Immature natural killer cell (primary cell): ENCODE measurements at places on chromosomes 16 and 17. TPM values are rescaled to one million over a fixed set of nuclear protein-coding genes. Genes with fewer than 3 reads are reported as not detected.
A peak's percentile ranks its signal among the peaks of the same experiment; 100 is the strongest.

Gene GLIS2
- not detected for polyA plus RNA-seq

GRCh38 chr16:59295993-59296736 lies 562.0 kb upstream of the GOT2 start:
- DNase-seq: no peak

DNA sequence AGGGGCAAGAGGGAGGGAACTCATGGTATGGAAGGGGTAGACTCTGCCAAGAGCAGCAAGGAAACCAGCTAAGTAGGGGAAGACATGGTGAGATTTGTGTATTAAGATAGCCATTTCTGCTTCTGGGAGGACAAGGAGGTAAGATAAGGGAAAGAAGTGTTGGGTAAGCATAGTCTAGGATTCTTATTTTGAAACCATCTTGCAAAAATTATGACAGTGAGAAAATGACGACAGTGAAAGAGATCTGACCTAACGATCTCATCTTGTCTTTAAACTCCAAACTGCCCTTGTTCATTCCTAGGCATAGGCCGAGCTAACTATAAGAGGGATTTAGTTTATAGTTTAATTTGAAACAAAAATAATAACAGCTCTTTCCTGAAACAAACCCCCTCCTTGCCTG lies 5.6 kb upstream of the RBL2 start:
- no peak for DNase-seq

DNA sequence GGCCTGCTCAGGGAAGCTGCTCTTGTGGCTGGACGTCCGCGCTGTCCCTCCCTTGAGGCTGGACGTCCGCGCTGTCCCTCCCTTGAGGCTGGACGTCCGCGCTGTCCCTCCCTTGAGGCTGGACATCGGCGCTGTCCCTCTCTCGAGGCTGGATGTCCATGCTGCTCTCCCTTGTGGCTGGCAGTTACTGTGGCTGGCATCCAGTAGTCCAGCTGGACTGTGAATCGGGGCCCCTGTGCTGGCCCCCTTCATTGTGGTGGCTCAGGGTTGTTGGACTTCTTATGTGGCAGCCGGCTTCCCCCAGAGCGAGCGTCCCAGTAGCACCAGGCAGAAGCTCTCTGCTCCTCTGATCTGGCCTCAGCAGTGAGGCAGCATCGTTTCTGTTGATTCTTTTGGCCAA lies 141.5 kb downstream of the IRF8 start:
- DNase-seq: no peak

- DNase-seq: peak; percentile 84
Measured at GRCh38 chr17:50547035-50547735, at the start of gene SPATA20. Gene SPATA20 (plus strand): TSS chr17:50547174. CDS start chr17:50547209, 35 bp downstream.

- DNase-seq: no peak
Measured at GRCh38 chr17:51015145-51015558, 105.5 kb downstream of the SPAG9 start.
